Activated naive CD4-positive, alpha-beta T cell treated with anti-CD3 and anti-CD28 coated beads, Interleukin-2, amount 50 U/mL, for 72 hours (primary cell): ENCODE measurements at places on chromosomes 13 and 19. TPM values are rescaled to one million over a fixed set of nuclear protein-coding genes. Genes with fewer than 3 reads are reported as not detected.

C5AR1 gene
- 1.3 TPM for total RNA-seq

CLDN10 gene
- total RNA-seq = not detected

SLC25A15 gene
- total RNA-seq = 18.0 TPM

FCHO1 gene
- total RNA-seq = 62.0 TPM

ADAT3 gene
- 8.5 TPM for total RNA-seq

CYP4F2 gene
- total RNA-seq = not detected

ARID3A gene
- 35.7 TPM for total RNA-seq

TUBB4A gene
- 2.6 TPM for total RNA-seq

PCDH17 gene
- not detected for total RNA-seq

CTU1 gene
- 9.8 TPM for total RNA-seq

ZNF600 gene
- total RNA-seq = 4.1 TPM

GSX1 gene
- total RNA-seq = not detected

C19orf85 gene
- not detected for total RNA-seq

SIGLECL1 gene
- not detected for total RNA-seq

ANKRD10 gene
- total RNA-seq = 160 TPM

COL4A2 gene
- total RNA-seq = 0.84 TPM

CGB8 gene
- total RNA-seq = not detected

LRRC25 gene
- total RNA-seq = not detected

LILRB4 gene
- not detected for total RNA-seq

LAIR1 gene
- 2.9 TPM for total RNA-seq

PNMA8B gene
- 0.06 TPM for total RNA-seq

IL4I1 gene
- 11.1 TPM for total RNA-seq
